ENCODE measurements at places on chromosomes 2 and 18. TPM values are rescaled to one million over a fixed set of nuclear protein-coding genes. Genes with fewer than 3 reads are reported as not detected.

AQP4 gene
- 3.2 TPM for total RNA-seq

INPP1 gene
- 17.2 TPM for total RNA-seq

SERPINB3 gene
- total RNA-seq, result not detected

SERPINB11 gene
- total RNA-seq, result 0.93 TPM

SCN7A gene
- total RNA-seq, result 19.0 TPM

NLRC4 gene
- 0.11 TPM for total RNA-seq

LCT gene
- total RNA-seq, result not detected

POTEE gene
- not detected for total RNA-seq

CPO gene
- not detected for total RNA-seq

ILKAP gene
- total RNA-seq, result 38.9 TPM

CIDEA gene
- total RNA-seq, result 0.55 TPM

SERPINB12 gene
- not detected for total RNA-seq

ASAP2 gene
- 54.6 TPM for total RNA-seq

UNC80 gene
- total RNA-seq, result 54.2 TPM

MC5R gene
- 0.33 TPM for total RNA-seq

Measured in camera-type eye (tissue), 1 donor.